ENCODE measurements at places on chromosomes 1 and 21.

GRCh38 chr21:16533692-16534407 lies 804.1 kb downstream of the USP25 start:
- no peak for DNase-seq

- no peak for DNase-seq
These were observed 107.4 kb upstream of the MAGI3 start for GRCh38 chr1:113282893-113283285.

- no peak for DNase-seq
These were observed 21.5 kb downstream of the PRKACB start for GRCh38 chr1:84165601-84166000.

- no peak for DNase-seq
These were observed 166.9 kb downstream of the MAGI3 start for GRCh38 chr1:113557187-113557586.

DNA sequence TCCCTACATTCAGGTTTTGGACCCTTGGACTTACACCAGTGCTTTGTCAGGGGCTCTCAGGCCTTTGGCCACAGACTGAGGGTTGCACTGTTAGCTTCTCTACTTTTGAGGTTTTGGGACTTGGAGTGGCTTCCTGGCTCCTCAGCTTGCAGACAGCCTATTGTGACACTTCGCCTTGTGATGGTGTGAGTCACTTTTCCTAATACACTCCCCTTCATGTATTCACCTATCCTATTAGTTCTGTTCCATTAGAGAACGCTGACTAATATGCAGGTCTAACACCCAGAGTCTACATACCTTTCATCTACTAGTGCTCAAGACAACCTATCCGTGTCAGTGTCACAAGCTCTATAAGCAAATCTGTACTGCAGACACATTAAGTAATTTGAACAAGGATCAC lies 605.3 kb downstream of the KCNT2 start:
- DNase-seq, result no peak

DNA sequence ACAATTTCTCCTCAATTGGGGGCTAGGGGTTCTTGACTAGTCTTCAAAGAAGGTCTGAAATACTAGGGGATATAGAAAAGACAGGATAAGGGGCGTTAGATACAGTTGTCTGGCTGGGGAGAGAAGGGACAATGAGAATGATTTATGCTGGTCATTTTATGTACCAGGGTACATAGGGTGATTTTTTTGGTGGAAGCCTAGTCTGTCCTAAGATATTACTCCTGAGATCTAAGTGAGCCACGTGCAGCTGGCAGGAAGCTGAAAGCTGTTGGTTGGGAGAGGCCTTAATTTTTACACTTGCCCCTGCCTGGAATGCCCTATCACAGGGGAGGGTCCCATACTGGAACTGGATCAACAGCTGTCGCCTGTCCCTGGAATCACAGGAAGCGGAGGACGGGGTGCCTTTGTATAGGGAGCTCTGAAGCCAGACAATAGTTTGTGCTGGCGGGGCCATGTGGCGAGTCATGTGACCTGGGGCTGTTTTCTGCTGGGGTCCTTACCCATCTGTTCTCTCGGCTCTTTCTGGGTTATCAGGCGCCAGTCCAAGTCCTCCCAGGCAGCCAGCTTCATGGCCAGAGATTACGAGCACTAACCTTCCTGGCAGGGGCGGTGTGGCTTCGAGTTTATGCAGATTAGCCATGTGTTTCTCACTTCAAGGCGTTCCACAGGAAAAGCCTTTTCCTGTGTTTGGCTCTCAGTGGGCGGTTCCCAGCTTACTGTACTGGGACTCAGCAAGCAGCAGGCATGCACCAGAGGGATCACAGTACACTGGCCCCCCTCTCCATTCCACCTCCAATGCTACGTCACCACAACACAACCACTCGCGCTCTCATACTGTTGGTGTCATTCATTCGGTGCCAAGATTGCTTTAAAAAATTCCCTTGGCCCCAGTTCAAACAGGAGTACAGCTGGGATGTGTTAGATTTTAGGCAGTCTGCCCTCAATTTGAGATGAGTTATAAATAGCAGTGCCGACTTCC lies 27.5 kb downstream of the ARID1A start:
- peak; percentile 17 for DNase-seq

GRCh38 chr21:33015096-33015495 lies 10.6 kb upstream of the OLIG2 start:
- DNase-seq, result no peak

GRCh38 chr21:45258466-45258865 lies 29.2 kb downstream of the POFUT2 start:
- DNase-seq, result no peak

DNA sequence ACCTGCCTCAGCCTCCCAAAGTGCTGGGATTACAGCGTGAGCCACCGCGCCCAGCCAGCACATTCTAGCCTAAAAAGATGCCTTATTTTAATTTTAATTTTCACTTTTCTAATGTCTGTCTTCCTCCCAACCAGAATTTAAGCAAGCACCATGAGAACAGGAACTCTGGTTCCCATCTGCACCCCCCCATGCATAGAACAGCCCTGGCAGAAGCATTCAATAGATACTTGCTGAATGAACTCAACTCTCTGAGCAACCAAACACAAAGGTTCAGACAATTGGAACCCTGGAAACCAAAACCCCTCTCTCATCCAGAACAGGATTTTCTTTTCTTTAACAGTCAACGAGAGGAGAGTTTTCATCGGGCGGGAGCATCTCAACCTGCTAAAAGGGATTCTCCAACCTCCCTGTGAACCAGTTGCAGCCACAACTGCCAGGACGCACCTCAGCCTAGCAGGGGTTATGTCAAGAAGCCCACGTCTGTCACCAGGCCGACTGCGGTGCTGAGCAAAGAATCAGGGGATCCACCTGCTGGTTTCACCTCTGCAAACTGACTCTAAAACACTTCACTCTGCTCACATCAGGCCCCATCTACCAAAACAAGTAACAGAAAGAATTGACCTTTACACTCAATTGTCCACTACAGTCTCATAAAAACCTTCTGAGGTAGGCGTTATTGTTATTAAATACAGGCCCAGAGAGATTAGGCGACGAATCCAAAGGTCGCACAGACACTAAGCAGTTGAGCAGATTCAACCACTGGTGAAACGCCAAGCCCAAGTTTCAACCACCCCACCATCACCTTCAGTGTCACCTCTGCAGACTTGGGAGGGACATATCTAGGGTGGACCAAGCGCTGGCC lies 1.7 kb downstream of the KIAA2013 start:
- no peak for DNase-seq

- no peak for DNase-seq
These were observed 530 bp upstream of the CD244 start for GRCh38 chr1:160863061-160863773.

DNA sequence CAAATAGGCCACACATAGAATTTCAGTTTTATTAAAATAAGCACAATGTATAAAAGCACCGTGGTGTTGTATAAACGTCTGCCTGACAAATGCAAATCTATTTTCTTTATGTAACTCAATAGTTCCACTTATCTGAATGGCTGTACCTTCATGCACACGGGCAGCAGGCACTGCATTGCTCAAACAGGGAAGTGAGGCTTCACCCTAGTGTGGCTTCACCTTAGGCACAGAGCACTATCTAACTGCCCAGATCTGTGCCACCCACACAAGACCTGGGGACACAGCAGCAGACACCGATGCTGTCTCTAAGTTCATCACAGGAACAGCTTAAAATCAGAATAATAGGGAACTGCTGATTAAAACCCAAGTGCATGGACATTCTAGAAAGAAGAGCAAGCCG lies 6.0 kb upstream of the KNCN start:
- no peak for DNase-seq
